ENCODE measurements at places on chromosomes 7 and 10. TPM values are rescaled to one million over a fixed set of nuclear protein-coding genes. Genes with fewer than 3 reads are reported as not detected.

Gene FOXK1
- total RNA-seq: 26.9 TPM

DNA sequence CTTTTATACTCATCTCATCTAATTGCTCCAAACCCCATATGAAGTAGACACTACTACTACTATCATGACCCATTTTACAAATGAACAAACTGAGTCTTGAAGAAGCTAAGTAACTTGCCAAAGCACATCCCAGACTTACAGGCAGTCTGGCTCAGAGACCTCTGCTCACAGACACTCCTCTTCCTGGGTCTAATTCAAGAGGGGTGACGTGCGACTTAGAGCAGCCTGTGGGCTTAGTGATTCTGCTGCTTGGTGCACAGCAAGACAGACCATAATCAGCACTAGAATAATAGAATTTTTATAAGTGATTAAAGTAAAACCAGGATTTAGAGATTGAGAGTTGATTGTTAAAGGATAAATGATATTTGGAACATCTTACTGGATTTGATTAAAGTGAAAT lies 750.8 kb downstream of the AUTS2 start:
- no peak for DNase-seq

Gene TEX36
- not detected for total RNA-seq

DNA sequence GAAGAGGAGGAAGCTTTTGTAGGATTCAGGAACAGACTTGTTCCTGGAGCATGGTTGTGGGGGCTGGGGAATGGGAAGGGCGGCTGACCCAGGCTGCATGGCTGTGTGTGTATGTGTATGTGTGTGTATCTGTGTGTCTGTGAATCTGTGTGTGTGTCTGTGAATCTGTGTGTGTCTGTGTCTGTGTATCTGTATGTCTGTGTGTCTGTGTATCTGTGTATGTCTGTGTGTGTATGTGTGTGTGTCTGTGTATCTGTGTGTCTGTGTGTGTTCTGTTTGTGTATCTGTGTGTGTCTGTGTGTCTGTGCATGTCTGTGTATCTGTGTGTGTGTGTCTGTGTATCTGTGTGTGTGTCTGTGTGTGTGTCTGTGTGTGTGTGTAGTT lies 6.6 kb upstream of the STX1A start:
- DNase-seq: no peak

DNA sequence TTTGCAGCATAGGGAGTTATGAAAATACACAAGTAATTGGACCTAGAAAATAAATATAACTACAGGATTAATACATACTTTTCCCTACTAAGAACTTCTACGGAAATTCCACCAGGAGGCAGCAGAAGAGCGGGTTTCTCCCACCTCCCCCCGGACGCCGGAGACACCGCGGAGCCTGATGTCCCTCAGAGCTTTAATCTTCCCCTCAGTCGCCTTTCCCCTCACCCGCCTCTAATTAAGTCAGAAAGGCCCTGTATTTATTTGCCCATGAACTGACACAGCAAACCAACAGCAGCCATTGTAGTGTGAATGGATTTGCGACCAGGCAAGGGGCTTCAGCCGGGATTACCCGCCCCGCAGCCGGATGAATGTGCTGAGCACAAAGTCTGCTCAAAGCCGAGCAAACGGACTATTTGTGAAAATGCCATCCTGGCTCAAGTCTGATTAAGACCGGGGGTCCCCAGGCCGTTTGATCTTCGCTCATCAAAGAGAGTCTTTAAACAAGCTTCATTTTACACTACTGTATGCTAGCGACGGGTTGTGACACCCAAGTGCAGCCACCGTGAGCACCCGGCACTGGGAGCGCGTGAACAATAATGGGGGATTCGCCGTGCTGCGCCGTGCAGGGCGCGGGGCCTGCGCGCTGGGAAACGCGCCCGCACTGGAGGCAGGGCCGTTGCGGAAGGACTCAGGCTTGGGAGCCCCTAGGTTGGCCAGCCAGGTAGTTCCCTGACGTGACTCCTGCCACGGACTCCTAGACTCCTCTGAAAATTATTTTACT lies 5.6 kb upstream of the DKK1 start:
- peak; percentile 85 for DNase-seq

DNA sequence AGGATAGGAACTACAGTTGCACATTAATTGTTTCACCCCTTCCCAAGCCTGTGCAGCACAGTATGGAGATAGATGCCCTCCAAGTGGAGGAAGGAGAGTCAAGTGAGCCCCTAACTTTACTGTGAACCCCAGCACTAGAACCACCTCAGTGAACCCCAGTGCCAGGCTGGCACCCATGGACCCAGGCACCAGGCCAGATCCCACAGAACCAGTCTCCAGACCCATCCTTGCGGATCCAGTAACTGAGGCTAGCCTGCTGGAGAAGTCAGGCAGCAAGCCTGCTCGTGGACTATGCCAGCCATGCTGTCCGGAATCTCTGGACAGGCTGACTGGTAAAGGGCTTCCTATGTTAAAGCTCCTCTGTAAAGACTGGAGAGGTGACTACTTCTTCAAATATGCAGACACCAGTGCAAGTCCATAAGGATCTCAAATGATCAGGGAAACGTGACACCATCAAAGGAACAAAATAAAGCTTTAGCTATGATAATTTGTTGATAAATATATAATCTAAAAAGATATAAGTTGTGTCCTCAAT lies 27.7 kb downstream of the SHOC2 start:
- peak; percentile 16 for DNase-seq

GRCh38 chr10:100817268-100817839 lies 72.0 kb downstream of the PAX2 start:
- no peak for DNase-seq

- no peak for DNase-seq
Observed at GRCh38 chr7:1817061-1817712, 147.1 kb downstream of the ELFN1 start.

GRCh38 chr10:131834152-131834810 lies 66.5 kb upstream of the PPP2R2D start:
- DNase-seq: no peak

- DNase-seq: no peak
Observed at GRCh38 chr10:30043476-30044270, 15.7 kb downstream of the JCAD start.

- no peak for DNase-seq
Observed at GRCh38 chr10:69425511-69426298, 9.0 kb upstream of the TACR2 start.

GRCh38 chr10:120493411-120494312 lies 36.6 kb downstream of the PLPP4 start:
- DNase-seq: no peak

- DNase-seq: no peak
Observed at GRCh38 chr7:81036057-81036456, 117.2 kb upstream of the SEMA3C start.

GRCh38 chr10:16521311-16522016 lies at the start of gene C1QL3:
Gene C1QL3 (minus strand): TSS chr10:16521879. CDS start chr10:16521065, 814 bp downstream.
- peak; percentile 42 for DNase-seq

Gene MMRN2
- total RNA-seq: 2.1 TPM

Gene NSUN6
- 11.8 TPM for total RNA-seq

GRCh38 chr10:83425306-83425705 lies 714.0 kb upstream of the GHITM start:
- DNase-seq: no peak

GRCh38 chr7:22732556-22733126 lies 5.6 kb downstream of the IL6 start:
- peak; percentile 28 for DNase-seq

Gene CYP3A7
- 37.8 TPM for total RNA-seq

Gene BICC1
- total RNA-seq: 64.7 TPM

Gene PCLO
- total RNA-seq: 0.17 TPM

GRCh38 chr7:30437823-30438574 lies 40.6 kb downstream of the NOD1 start:
- no peak for DNase-seq

DNA sequence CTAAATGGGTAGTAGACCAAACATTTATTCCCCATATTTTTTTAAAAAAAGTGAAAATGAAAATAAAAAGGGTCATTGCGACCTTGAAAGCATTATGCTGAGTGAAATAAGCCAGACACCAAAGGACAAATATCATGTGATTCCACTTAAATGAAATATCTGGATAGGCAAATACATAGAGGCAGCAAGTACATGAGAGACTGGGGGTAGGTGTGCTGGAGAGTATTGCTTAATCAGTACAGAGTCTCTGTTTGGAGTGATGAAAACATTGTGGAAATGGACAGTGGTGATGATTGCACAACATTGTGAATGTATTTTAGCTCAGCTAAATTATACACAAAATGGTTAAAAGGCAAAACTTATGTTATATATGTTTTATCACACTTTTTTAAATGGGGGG lies 169.4 kb downstream of the AKR1D1 start:
- peak; percentile 30 for DNase-seq

DNA sequence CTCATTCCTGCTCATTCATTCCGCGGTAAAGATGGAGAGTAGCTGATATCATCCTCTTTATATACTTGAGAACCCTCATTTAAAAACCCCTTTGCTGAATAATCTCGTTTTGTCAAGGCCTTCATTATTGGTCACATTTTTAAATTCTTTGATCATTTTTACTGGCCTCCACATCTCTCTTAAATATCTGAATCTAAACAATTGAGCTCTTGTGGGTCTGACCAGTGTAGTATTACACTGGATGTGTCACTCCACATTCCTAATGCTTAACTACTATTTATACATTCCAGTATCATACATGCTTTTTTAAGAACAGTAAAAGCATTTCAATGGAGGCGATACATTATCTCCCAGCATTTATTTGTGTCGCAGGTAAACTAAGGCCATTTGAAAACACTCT lies 12.6 kb upstream of the PRPS1L1 start:
- DNase-seq: peak; percentile 65

Gene HOGA1
- total RNA-seq: 1.5 TPM

Gene CAV1
- 174 TPM for total RNA-seq

Gene ABCC2
- 0.66 TPM for total RNA-seq

DNA sequence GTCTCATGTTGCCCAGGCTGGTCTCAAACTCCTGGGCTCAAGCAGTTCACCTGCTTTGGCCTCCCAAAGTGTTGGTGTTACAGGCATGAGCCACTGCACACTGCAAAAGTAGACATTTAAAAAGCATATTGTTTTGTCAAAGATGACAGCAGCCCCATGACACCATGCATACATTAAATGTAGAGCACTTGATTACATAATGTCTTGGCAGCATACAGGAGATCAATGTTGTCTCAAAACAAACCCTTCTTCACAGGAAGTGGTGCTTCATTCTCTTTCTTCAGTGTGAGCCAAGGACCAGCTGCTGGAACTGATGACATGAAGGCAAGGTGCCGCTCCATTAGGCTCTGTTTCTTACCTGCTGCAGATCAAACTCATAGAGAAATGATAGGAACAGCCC lies 218.4 kb downstream of the KLF6 start:
- no peak for DNase-seq

Gene FGFR2
- 0.17 TPM for total RNA-seq

Gene NOD1
- total RNA-seq: 6.9 TPM

DNA sequence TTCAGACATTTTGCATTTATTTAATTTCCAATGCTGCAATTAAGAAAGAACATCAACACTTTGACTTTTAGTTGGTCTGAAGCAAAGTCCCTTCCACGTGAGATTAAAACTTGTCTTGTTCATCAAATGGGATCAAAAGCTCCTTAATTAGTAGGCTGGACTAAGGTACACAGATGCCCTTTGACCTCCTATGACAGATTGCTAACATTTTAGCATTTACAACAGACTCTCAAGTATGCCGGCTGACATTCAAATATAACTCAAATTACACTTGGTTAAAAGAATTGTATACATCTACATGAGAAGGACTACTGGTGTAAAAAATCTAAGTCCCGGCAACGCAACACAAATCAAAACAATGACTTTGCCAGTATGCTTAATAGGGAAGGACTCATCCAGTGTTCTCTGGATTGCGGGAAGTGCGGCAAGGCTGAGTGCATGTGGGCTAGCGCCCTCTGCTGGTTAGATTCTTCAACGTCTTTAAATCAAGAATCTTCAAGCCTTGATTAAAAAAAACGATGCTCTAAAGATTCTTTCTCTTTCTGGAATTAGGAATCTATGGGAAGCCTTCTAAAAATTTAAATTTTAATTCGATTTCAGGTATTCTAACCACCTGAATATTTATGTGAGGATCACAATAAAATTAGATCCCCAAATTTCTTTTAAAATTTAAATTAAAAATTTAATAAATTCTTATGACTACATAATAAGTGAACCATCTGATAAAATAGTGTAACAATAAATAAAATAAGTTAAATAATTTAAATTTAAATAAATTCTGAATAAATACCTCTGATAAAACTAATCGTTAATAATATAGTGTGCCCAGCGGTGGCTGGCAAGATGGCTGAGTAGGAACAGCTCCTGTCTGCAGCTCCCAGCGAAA lies 444.7 kb downstream of the DGKB start:
- DNase-seq: peak; percentile 93

Gene TMEM236
- total RNA-seq: 0.17 TPM

DNA sequence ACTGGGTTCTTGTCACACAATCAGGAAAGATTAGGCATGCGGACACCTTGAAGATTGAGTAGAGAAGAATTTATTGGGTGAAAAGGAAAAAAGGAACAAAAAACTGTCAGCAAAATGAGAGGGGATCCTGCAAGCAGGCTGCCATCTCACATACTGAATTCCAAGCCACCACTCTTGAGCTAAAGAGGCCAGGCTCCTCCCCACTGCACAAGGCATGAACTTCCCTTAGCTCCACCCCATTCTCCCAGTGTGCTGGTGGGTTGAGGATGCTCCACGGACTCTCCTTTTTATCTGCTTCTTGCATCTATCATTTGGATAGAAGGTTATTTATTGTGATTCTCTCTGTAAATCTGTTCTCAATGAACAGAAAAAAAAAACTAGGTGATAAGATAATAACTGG lies 79.6 kb downstream of the ANKRD7 start:
- DNase-seq: no peak

GRCh38 chr10:98074315-98074911 lies 44.0 kb upstream of the CRTAC1 start:
- peak; percentile 17 for DNase-seq

Gene FANK1
- 2.6 TPM for total RNA-seq

DNA sequence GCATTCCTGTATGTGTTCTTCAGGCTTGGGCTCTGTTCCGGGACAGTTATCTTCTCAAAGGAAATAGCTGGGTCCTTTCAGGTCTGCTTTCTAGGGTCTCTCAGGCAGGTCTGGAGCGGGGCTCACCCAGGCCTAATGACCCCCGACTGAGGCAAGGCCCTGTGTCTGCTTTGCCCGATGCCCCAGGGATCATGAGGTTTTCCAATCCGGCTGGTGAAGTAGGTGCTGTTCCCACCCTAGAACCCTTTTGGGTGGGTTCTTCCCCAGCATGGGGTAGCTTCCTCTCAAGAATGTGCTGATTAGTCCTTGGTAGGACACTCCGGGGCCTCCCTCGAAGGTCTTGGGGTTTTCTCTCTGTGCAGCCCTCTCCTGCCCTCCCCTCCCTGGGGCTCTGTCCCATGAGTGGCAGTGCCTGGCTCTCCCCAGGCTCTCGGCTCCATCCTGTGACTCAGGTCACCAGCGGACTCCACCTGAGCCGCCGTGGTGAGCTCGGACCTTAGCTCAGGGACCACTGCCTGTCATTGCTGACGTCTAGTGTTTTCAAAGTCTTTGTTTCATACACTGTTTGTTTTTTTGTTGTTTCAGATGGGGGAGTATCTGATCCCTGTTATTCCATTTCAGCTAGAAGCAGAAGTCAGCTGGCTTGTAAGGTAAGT lies 71.0 kb upstream of the NKX6-2 start:
- no peak for DNase-seq

DNA sequence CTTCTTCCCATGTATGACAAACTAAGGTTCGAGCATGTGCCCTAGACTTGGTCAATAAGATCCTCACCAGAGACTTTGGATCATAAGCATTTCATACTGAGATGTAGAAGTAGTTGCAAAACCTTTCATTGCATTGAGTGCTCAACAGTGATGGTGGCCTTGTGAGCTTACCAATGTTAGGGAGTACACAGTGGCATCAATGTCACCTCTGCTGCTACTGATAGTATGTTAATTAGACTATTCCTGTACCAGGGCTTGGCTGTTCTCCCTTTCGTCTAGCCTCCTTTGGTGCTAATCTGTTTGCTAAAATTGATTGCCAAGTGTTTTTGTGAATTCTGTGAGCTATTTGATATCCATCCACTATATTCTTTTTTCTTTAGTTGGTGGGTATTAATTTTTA lies 264.5 kb upstream of the SEMA3C start:
- DNase-seq: no peak

Data from fibroblast of lung (primary cell).